ENCODE measurements at places on chromosomes 1 and 21.

- DNase-seq, result no peak
Measured at GRCh38 chr1:56578138-56578962, 1.0 kb downstream of the PLPP3 start.

GRCh38 chr1:7287013-7287412, 484.1 kb upstream of the VAMP3 start:
- DNase-seq, result no peak

DNA sequence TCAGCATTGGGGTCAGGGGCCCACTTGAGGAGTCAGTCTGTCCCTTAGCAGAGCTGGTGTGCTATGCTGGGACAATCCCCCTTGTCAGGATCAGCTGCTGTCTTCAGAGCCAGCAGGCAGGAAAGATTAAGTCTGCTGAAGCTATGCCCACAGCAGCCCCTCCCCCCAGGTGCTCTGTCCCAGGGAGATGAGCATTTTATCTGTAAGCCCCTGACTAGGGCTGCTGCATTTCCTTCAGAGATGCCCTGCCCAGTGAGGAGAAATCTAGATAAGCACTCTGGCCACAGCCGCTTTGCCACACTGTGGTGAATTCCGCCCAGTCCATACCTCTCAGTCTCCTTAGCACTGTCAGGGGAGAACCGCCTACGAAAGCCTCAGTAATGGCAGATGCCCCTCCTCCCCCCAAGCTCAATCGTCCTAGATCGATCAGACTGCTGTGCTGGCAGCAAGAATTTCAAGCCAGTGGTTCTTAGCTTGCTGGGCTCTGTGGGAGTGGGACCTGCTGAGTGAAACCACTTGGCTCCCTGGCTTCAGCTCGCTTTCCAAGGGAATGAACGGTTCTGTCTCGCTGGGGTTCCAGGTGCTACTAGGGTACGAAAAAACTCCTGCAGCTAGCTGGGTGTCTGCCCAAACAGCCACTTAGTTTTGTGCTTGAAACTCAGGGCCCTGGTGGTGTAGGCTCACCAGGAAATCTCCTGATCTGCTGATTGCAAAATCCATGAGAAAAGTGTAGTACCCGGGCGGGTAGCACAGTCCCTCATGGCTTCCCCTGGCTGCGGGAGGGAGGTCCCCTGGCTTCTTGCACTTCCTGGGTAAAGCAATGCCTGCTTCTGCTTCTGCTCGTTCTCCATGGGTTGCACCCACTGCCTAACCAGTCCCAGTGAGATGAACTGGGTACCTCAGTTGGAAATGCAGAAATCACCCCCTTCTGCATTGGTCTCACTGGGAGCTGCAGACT, 25.1 kb upstream of the TP53BP2 start:
- DNase-seq, result no peak

DNA sequence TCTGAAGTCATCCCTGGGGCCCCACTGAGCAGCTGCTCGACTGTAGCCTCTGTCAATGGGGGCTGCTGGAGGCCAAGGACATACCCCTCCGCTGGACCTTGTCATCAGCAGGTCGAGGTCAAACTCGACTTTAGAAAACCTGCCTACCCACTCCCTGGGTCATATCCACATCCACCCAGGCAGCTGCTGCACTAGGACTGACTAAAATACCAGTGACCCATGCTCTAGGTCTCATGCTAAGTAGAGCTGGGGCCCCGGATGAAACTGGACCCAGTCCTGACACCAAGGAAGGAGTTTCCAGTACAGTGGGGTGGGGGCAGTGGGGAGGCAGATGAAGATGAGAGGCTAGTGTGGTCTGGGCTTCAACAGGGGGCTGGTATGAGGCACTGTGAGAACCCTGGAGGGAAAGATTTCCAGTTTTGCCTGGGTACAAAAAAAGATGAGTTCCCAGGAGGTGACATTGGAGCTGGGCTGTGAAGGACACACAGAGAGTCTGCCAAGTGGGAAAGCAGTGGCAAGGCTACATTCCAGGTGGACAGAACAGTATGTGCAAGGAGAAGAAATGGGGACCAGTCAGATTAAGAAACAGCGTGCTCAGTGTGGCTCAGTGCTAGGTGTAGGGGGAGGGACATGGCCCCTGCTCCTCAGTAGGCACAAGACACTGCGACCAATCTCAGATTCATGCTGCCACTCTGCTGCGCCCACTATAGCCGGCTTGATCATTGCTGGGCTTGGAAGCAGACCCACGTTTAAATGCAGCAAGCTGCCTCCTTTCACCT, 12.4 kb downstream of the SLC2A1 start:
- no peak for DNase-seq

DNA sequence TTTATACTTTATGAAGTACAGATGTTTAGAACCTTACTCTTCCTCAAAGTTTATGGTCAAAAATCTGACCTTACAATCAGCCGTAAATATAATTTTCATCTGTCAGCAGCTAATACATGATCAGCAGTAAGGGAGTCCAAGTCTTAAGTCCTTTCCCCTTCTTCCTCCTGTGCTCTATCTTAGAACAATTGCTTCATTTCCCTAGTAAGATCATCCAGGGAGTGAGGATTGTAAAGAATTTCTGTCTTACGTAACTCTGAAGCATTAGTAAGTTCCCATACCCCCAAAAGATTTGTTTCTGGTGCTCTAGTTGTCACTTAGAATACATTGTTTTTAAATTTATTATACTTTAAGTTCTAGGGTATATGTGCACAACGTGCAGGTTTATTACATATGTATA, 2.1 kb downstream of the SETDB1 start:
- DNase-seq, result no peak

GRCh38 chr1:24901791-24902470, 28.1 kb downstream of the RUNX3 start:
- DNase-seq, result no peak

- DNase-seq, result no peak
Measured at GRCh38 chr1:224846119-224846907, 83.2 kb upstream of the DNAH14 start.

GRCh38 chr1:71796006-71796405, 486.3 kb downstream of the NEGR1 start:
- DNase-seq, result no peak

GRCh38 chr1:233982827-233983518, 78.5 kb downstream of the SLC35F3 start:
- DNase-seq, result no peak

GRCh38 chr1:11059155-11059967, 457 bp downstream of the SRM start:
- no peak for DNase-seq

GRCh38 chr1:34845131-34845901, 14.2 kb downstream of the SMIM12 start:
- no peak for DNase-seq

GRCh38 chr1:61588736-61589672, 135.9 kb downstream of the TM2D1 start:
- peak; percentile 37 for DNase-seq

DNA sequence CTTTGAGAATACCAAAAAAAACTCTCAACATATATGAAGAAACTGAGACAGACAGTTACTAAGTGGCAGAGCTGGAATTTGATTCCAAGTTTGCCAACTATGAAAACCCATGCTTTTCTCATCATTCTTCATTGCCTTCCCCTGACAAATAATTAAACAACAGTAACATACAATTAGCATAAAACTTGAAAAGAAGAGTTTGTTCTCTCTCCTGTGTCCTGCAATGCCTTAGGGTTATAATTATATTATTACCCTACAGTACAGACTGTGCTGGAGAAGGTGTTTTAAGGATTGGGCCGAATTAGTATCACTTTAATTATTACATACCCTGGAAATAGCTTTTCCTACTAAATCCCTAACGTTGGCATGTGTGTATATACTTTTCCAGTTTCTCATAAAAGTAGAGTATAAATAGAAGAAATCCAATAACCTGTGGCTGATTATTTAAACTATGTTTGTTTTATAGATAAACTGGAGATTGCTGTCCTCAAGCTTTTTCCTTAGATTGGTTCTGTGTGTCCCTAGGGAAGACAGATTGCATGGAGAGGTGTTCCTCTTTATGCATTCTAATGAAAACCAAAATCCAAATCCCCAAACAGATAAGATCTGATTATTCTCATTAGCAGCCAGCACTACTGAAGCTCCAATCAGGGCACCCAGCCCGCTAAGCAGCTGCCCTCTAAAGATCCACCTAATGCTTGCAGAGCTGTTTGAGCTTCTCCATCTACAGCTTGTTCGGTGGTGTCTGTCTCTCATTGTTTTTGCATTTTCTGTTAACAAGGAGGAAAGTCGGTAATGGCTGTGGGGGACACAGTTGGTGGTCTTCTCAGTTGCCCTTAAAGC, 156.3 kb downstream of the TM2D1 start:
- no peak for DNase-seq

DNA sequence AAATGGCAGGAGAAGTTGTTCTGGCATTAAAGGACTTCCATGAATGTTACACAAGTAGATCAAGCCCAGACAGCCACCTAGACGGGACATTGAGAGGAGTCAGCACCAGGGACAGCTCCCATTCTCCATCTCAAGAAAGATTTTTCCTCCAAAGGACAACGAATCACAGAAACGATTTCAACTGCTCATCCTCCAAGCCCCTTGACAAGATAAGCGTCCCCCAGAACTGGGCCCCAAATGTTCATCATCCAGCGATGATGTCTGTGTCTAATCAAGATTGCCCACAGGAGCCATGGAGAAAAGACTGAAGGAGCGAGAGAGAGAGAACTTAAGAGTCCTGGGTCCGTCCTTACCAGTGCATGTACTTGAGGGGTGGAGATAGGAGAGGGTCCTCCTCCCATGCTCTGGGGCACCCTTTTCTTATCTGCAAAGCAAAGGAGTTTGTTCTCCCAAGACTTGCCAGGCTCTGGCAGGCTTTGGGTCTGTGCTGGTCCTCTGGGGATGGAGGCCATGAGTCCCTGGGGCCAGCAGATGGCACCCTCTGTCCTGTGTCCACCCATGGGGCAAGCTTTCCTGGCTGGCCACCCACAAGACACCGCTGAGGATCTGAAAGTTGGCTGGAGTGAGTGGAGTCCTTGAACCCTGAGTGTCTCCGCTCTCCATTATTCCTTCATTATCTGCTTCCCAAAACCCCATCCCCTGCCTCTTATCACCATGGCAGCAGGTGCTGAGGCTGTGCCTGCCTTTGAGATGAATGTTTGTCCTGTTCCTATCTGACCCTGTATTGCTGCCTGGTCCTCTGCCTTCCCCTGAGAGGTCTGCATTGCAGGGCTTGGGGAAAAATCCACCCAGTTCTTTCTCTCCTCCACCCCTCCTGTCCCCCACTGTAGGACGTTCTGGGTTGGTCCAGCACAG, 164.6 kb downstream of the ACTL8 start:
- DNase-seq, result no peak

GRCh38 chr1:245915406-245915805, 591.7 kb downstream of the SMYD3 start:
- no peak for DNase-seq

DNA sequence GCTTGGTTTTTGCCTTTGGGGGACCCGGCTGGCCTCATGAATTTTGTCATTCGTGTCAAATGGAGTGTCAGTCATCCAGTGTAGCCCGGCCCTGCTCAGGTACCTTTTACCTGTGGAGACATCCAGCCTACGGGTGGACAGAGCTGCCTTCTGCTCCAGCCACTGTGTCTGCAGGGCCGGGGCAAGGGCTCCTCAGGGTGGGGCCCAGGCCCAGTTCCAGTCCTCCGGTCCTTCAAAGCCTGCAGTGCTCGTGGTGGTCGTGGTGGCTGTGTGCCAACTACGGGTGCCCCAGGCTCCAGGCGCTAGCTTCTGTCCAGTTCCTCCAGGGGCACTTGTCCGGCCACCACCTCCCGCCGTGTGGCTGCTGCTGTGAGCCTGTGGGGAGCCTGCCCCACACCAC, 54.8 kb downstream of the TRIM11 start:
- no peak for DNase-seq

- DNase-seq, result no peak
Measured at GRCh38 chr1:99544328-99544727, 101.6 kb upstream of the PALMD start.

DNA sequence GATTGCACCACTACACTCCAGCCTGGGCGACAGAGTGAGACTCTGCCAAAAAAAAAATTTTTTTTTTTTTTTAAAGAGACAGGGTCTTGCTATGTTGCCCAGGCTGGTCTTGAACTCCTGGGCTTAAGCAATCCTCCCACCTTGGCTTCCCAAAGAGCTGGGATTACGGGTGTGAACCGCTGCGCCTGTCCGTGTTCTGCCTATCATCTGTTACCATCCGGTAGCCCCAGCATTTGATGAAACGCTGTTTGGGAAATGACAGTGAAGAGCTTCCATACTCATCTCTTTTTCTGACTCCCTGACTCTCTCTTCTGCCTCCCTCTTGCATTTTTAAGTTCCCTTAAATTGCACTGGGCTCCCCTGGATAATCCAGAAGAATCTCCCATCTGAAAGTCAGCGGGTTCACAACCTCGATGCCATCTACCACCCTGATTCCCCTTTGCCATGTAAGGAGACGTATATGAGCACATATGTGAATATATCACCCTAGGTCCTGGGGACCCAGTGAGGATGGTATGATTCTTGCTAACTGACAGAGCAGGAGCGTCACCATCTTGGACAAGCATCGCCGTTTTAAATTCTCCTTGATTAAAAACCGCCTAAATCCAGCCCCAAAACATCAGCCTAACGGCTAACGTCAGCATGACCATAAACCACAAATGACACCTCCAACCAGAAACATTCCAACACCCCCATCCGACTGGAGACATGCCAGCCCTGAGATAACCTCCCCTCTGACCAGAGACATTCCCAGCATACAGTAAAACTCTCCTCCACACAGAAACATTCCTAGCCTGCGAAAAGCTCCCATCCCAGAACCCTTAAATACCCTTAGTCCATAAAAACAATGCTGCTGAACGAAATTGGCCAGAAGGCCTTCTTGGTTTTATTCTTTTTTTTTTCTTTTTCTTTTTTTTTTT, 12.4 kb downstream of the TNFRSF8 start:
- no peak for DNase-seq

- peak; percentile 11 for DNase-seq
Measured at GRCh38 chr21:42161956-42162681, 56.8 kb upstream of the ABCG1 start.

DNA sequence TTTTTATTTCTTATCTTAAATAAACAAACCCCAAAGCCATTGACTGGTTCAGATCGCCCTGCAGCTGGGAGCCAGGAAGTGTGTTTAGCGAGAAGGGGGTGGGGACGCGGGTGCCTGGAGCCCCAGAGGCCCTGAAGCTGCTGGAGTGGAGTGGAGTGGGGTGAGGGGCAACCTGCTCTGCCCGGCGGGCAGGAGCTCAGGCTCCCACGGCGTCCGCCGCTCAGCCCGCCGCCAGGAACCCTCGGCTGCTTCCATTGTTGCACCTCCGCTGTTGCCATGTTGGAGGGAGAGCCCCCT, 673 bp downstream of the PIK3C2B start:
- peak; percentile 48 for DNase-seq
